HTR-8/SVneo (cell line): ENCODE measurements at places on chromosomes 12 and 14.

- no peak for DNase-seq
These were observed 24.7 kb upstream of the DNAAF2 start for GRCh38 chr14:49659526-49660455.

DNA sequence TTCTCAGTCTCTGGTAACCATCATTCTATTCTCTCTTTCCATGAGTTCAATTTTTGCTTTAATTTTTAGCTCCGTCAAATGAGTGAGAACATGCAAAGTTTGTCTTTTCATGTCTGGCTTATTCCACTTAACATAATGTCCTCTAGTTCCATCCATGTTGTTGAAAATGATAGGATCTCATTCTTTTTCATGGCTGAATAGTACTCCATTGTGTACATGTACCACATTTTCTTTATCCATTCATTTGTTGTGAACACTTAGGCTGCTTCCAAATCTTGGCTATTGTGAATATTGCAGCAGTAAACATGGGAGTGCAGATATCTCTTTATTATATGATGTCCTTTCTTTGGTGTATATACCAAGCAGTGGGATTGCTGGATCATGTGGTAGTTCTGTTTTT lies 145.4 kb upstream of the E2F7 start:
- DNase-seq: no peak

DNA sequence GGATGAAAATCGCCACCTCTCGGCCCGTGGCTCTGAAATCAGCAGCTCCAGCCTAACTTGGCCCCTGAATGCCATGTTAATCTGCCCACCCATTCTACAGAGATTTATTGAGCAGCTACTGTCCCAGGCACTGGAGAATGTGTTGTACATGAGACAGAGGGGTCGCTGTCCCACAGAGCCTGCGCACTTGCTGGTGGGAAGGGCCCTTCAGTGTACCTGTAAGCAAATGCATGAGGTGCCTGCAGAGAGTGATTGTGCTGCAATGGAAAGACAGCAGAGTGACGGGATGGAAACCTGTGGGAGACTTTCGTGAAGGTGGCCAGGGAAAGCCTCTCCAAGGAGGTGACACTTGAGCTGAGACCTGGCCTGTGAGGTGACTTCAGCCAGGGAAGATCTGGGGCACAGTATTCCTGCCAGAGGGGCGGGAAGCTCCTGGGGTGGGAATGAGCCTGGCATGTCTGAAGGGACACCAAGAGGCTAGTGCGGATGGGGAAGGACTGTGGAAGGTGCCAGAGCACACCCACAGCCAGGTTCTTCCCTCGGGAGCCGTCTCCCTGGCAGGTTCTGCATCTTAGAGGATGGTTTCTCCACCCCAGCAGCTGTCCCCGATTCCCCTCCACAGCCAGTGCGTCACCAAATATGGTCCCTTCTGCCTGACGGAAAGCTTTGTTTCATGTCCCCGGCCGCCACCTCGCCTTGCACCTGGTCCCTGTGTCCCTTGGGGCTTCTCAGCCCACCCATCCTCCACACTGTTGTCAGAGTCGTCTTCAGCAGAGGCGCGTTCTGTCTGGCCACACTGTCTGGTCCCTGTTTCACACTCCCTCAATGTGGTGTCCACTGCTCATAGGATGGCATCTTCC lies 8.7 kb downstream of the SMIM41 start:
- no peak for DNase-seq

DNA sequence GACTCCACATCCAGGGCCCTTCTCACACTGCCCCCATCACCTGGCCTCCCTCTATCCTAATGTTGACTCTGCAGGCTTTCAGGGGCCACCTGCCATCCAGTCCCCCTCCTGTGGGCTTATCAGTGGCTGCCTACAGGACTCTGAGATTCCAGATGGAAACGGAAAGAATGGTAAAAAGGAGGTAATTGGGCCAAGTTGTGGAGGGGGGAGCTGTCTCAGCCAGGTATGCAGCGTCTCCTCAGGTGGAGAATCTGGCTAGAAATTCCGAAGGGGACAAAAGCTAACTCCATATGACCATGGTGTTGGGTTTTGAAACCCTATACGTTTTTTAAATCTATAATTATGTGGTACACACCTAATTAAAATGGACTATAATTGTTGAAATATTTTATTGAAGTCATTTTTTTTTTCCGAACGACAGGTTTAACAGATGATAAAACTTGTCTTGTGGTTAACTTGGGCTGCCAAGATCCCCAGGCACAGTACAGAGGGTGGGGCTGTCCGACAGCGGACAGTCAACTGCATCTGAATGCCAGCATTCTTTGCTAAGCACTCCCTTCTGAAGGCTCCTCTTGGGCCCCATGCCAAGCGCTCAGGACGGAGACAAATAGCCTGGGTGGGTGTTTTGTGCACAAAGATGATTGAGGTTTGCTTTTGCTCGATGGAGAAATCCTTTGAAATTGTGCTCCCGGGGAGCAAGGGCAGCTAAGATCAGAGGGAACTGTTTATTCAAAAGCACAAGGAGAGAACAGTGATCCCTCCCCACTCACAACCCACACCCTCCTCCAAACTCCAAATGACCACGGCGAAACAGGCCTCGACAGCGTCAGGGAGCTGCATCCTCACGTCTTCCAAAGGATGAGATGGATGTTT lies 365.6 kb downstream of the BCL11B start:
- DNase-seq: no peak

- DNase-seq: no peak
These were observed 223.0 kb downstream of the SLC6A15 start for GRCh38 chr12:84689638-84690037.

GRCh38 chr12:72493407-72493806 lies 221.2 kb downstream of the TRHDE start:
- DNase-seq: no peak

DNA sequence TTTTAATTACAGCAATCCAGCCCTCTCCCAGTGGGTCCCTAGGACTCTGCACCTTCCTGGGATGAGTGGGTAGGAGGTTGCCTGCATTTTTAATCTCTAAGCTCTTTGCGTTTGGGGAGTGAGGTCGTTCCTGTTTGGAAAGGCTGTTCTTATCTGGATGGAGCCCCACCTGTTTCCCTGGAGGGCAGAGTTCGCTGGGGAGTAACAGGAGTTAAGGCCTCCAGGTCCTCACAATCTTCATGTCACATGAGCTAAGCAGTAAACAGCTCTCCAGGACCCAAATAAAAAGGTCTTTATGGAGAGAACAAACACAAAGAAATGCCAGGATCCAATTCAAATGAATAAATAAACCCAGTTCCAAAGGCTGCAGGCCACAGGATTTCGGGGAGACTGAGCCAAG lies 56.0 kb upstream of the RFLNA start:
- DNase-seq: no peak

GRCh38 chr12:49037111-49037946 lies 18.8 kb upstream of the PRKAG1 start:
- DNase-seq: no peak

- DNase-seq: no peak
These were observed 506 bp downstream of the EMP1 start for GRCh38 chr12:13197032-13197431.

DNA sequence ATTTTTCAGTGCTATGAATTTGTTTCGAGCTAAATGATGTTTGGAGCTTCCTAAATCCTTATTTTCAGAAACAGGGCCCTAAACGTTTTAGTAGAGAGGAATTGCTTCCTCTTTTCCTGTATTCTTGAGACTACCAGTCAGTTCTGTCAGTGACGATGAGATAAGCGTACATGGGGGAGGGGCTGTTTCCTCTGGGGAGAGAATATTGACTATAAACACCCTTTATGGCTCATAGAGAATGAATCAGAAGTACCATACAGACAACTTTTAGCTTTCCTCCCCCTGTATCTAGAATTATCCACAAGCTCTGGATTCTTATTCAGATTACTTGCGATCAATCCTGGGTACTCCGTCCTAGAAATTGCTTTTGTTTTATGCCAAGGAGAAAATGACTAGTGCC lies 5.1 kb downstream of the TBK1 start:
- DNase-seq: no peak

- DNase-seq: no peak
These were observed 251.1 kb upstream of the CAND1 start for GRCh38 chr12:67018105-67018504.

DNA sequence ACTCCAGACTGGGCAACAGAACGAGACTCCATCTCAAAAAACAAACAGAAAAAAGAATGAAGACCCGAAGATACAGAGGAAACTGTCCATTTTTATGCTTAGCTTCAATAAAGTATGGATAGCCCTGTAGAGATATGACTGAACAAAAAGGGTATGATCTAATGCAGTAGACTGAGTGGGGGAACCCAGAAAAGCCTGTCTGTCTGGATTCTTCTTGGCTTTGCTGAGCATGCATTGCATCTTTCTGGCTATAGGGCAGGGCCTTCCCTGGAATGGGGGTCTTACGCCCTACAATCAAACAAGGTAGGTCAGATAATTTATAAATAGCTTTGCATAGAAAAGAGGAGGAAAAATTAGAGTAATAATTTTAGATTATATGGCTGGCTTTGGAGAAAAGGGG lies 10.1 kb downstream of the MIA2 start:
- DNase-seq: no peak

GRCh38 chr14:80930095-80930494 lies 11.4 kb downstream of the CEP128 start:
- DNase-seq: no peak

- no peak for DNase-seq
These were observed 154.2 kb downstream of the DYRK2 start for GRCh38 chr12:67802731-67803130.

DNA sequence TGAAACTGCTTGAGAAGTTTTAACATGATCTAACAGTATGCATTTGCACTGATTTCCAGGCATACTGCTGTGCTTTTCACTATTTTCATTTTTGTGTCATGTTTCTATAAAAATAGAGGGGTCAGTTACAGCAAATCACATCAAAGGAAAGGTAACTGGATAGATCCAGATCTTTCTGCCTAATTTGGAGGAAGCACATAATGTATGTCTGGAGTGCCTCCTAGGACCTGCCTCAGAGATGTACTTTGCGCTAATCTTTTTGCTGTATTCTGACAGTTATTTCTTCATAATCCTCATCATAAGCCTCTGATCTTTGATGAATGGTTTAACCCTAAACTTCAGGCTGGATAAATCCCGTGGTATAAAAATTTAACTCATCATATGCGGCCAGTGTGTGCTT lies 111.2 kb upstream of the NPAS3 start:
- DNase-seq: no peak

DNA sequence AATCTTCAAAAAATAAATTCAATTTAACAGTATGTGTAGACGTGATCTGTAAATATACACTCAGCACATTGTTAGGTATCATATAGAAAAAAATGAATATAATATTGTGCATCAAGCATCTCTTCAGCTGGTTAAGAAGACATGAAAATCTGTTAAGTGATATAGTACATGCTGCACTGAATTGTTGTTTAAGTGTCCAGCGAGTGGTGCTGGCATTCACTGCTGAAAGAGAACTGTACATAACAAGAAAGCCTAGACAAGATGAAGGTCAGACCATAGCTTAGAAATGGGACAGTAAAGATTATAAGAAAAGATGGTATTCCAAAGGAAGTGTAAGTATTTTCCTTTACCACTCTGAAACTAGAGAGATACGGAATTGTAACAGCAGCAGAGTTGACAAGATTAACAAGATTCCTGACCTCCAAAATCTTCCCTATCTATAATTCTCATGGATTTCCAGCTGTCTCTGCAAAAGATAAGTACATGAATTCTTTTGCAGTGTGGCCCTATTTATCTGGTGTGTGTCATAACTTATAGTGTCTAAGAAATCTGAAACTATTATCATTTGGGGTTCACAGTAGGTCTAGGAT lies 198.6 kb downstream of the FLRT2 start:
- DNase-seq: no peak

DNA sequence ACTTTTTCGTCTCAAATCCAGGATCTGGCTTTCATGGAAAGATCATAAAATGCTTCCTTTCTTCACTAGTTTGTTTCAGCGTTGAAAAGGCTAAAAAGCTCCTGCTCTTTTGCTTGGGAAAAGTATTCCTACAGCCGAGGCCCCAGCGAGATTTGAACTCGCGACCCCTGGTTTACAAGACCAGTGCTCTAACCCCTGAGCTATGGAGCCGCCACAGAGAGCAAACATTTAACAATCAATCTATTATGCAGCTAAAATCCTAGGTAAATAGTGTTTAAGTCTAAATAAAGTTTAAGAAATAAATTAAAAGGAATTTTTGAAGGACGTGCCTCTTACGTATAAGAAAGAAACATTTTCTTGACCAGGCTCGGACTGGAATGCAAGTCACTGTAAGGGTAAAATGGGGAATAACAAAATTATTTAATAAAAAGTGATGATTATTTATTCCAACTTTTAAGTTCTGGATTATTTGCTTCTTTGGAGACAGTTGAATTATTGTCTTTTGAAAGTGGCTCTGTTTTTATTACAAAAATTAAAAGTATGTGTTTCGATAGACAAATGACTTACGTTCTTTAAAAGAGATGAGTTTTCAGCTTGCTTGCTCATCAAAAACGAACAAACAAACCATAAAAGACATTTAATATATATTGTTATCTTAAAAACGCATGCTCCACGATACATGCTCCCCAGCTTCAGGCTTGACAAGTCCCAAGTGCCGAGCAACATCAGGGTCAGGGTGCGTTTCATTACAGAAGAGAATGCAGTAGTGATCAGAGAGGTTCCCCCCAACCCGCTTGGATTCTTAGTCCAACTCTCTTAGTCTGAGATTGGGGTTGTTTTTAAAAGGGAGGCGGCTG lies 10.2 kb downstream of the OR6S1 start:
- no peak for DNase-seq

GRCh38 chr14:41488401-41488800 lies 118.3 kb upstream of the LRFN5 start:
- no peak for DNase-seq

- no peak for DNase-seq
These were observed 58.3 kb upstream of the JDP2 start for GRCh38 chr14:75369506-75369905.

- DNase-seq: peak; percentile 63
These were observed 56.5 kb downstream of the GTF2A1 start for GRCh38 chr14:81164167-81164774.

DNA sequence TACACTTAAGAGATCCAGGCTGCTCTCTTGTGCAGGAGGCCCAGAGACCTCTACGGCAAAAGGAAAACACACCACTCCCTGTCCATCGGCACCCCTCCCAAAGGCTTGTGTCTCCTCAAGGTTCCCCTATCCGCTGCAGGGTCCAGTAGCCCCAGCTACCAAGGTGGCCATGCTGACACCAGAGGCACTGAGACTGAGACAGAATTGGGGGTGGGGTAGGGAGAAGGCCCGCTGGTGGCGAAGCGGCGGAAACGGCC lies 590 bp downstream of the DDIT3 start:
- no peak for DNase-seq

DNA sequence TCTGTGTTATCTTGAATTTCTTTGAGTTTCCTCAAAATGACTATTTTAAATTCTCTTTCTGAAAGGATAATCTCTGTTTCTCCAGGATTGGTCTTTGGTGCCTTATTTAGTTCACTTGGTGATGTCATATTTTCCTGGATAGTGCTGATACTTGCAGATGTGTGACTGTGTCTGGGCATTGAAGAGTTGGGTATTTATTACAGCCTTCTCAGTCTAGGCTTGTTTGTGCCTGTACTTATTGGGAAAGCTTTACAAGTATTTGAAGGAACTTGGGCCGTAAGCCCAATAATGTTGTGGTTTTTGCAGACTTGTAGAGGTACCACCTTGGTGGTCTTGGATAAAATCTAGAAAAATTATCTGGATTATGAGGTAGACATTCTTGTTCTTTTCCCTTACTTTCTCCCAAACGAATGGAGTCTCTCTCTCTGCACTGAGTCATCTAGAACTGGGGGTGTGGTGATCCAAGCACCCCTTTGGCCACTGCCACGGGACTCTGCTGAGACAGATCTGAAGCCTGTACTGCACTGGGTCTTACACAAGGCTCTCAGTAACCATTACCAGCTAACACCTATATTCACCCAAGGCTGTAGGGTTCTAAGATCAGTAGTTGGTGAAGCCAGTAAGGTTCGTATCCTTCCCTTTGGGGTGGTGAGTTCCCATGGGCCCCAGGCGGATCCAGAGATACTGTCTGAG lies 703.7 kb upstream of the MGAT4C start:
- no peak for DNase-seq
